ENCODE measurements at places on chromosomes 16 and 17.

DNA sequence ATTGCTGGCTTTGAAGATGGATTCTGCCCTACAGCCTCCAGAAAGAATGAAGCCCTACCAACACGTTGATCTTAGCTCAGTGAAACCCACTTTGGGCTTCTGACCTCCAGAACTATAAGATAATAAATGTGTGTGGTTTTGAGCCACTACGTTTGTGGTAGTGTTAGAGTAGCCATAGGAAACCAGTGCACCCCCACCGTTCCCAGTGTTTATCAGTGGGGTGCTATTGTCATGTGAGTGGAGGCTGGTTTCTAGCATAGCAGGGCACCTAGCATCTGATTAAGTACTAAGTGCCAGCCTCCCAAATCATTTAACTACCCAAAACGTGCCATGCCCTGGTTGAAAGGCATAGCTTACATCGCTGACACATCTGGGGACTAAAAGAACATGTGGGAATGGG lies 423.9 kb downstream of the UTP18 start:
- H3K36me3 ChIP-seq: no peaks in the 10 kb centered on the region
- DNase-seq: no peak
- H3K27me3 ChIP-seq: no peaks in the 10 kb centered on the region
- no peak overlapping the region for H3K27ac ChIP-seq
- no peak overlapping the region for H3K4me3 ChIP-seq

DNA sequence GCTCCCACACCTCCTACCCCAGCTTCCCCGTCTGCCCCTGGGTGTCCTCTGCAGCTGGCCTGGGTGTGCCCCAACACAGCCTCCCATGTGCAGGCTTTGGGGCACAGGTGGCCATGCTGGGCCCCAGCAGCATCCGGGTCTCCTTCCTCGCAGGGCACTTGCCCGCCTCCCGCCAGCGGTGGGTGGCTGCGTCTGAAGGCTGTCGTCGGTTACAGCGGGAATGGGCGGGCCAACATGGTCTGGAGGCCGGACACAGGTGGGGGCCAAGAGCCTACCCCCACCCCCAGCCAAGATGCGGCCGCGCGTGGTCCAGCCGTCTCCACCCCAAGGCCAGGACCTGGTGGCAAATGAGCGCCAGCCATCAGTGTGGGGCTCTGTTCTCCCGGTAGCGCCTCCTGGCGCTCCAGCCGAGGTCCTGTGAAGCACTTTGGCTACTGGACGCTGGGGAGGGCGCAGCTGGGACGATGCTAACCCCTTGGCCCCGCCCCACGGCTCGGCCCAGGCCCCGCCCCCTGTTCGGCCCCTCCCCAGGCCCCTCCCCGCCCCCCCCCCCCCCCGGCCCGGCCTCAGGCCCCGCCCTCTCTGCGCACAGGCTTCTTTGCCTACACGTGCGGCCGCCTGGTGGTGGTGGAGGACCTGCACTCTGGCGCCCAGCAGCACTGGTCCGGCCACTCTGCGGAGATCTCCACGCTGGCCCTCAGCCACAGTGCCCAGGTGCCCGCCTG lies 7.3 kb upstream of the RHOT2 start:
- no peaks in the 10 kb centered on the region for H3K27me3 ChIP-seq
- H3K36me3 ChIP-seq: no peaks in the 10 kb centered on the region
- peaks cover 16% of the 10 kb centered on the region for H3K4me1 ChIP-seq
- no peak overlapping the region for H3K27ac ChIP-seq

DNA sequence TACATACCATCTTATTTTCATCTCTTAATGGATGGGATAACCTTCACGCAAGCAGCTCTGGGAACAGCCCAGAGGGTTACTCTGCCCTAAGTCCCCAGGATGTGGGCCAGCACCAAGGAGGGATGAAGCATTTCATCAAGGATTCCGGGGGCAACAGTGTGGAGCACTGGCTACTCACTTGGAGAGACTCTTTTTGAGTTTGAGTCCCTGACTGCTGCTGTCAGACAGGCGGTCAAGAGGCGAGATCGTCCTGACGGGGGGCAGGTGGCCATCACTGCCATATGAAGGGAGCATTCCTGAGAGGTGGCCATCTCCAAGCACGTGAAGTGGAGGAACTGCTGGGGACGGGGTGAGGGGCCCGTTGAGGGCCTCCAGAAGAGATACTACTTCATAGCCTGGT lies 18.1 kb upstream of the FOXJ1 start:
- H3K4me3 ChIP-seq: no peak overlapping the region
- no peaks in the 10 kb centered on the region for H3K27me3 ChIP-seq
- no peak for DNase-seq
- H3K27ac ChIP-seq: no peak overlapping the region
- H3K36me3 ChIP-seq: peaks cover 65% of the 10 kb centered on the region

DNA sequence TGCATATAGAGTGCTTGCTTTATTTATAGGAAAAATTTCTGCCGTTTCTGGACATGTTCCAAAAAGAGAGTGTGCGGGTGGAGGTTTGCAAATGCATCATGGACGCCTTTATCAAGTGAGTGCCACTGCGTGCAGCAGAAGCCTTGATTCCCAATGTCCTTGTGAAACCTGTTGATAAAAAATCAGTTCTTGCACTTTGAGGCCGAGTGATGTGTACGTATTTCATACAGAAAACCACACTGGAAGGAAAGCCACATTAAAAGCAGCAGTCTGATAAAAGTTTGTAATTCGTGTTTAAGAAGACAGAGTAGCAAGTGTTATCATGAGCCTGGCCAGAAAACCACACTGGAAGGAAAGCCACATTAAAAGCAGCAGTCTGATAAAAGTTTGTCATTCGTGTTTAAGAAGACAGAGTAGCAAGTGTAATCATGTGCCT lies 78.0 kb downstream of the KNOP1 start:
- peaks cover 14% of the 10 kb centered on the region for H3K4me1 ChIP-seq
- H3K27me3 ChIP-seq: no peaks in the 10 kb centered on the region
- no peak overlapping the region for H3K4me3 ChIP-seq
- peak; percentile 74 for DNase-seq
- no peak overlapping the region for H3K27ac ChIP-seq

GRCh38 chr17:8892338-8892690 lies 24.8 kb upstream of the PIK3R6 start:
- DNase-seq: no peak
- no peaks in the 10 kb centered on the region for H3K27me3 ChIP-seq
- peak overlapping the region; percentile 4 for H3K27ac ChIP-seq
- peaks cover 35% of the 10 kb centered on the region for H3K4me1 ChIP-seq

DNA sequence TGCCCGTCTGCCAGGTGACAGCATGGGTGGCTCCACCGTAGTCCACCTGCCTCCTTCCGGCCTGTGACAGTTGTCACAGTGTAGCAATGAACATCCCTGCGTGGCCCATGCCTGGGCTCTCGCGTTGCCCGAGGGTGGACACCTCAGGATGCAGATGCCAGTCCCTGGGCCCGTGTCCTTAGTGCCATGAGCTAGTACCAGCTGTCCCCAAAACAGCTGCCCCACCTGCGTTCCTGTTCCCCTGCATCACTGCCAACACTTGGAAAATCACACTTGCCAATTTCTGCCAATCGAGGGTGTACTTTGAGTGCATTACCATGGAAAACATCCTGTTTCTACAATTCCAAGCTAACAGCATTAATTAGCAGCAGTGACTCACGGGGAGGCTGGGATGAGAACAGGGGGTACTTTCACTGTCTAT lies 9.0 kb upstream of the C16orf95 start:
- H3K27ac ChIP-seq: no peak overlapping the region
- peaks cover 22% of the 10 kb centered on the region for H3K36me3 ChIP-seq
- no peak overlapping the region for H3K4me3 ChIP-seq

DNA sequence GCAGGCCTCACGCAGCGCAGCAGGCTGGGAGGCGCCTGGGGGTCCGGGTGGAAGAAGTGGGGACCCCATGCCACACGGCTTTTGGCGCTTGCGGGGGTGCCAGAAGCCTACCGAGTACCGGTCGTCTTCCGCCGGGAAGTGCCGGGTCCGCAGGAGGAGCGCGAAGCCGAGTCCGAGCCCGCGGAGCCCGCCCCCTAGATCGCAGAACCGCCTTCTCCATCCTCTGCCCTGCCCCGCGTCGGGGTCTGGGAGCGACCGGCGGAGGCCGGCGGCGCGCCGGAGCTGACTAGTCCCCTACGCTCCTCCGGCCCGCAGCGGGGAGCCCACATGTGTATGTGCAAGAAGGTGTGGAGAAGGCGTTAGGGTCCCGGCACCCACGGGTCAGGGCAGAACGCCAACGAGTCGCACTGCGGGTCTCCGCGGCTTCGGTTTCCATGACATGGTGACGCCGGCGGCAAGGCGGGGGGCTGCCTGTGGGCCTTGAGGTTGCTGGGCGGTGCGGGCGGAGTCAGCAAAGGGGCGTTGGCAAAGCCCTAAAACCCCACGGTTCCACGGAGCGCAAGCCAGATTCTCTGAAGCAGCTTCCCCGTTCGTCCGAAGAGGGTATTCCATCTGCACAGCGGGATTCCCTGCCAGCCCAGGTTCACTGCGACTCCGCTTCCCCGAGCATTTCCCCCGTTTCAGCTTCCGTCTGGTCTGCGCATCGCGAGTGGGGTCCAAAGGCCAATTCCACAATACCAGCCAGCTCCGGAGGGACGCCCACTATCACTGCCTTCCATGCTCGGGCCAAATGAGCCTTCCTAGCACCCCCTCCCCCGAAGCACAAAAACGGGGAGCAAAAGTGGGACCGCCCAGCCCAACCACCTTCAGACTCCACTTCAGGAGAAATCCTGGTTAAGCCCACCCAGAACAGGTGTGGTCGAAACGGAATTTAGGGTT lies 2.3 kb upstream of the LHX1 start:
- no peak overlapping the region for H3K27ac ChIP-seq
- peaks cover 84% of the 10 kb centered on the region for H3K4me1 ChIP-seq
- H3K4me3 ChIP-seq: peak overlapping the region; percentile 7
- no peaks in the 10 kb centered on the region for H3K36me3 ChIP-seq
- H3K27me3 ChIP-seq: peaks cover 99% of the 10 kb centered on the region
- DNase-seq: no peak

DNA sequence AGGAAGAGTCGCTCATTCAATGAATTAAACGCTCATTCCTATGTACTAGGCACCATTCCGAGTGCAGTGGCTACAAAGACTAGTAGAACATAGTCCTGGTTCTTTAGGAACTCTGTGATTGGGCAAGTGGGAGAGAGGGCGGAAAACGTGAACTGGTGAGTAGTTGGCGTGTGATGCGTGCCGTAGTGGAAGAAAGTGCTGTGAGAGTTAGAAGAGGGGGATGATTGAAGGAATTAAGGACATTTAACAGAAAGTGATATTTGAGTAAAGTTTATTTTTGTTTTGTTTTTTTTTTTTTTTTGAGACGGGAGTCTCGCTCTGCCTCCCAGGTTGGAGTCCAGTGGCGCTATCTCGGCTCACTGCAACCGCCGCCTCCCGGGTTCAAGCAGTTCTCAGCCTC lies 7.9 kb upstream of the SLFN14 start:
- H3K27ac ChIP-seq: no peak overlapping the region
- H3K4me1 ChIP-seq: peaks cover 32% of the 10 kb centered on the region

DNA sequence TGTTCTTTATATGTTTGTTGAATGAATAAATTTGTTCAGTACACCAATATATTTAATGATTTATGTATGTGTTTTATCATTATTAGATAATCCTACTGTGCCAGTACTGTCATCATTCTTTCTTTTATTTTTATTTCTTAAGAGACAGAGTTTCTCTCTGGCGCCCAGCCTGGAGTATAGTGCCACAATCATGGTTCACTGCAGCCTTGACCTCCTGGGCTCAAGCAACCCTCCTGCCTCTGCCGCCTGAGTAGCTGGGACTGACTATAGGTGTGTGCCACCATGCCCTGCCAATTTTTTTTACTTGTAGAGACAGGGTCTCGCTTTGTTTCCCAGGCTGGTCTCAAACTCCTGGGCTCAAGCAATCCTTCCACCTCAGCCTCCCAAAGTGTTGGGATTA lies 41.8 kb downstream of the PAFAH1B1 start:
- no peak overlapping the region for H3K4me3 ChIP-seq
- DNase-seq: no peak
- H3K4me1 ChIP-seq: peaks cover 22% of the 10 kb centered on the region
- peaks cover 35% of the 10 kb centered on the region for H3K36me3 ChIP-seq
- no peak overlapping the region for H3K27ac ChIP-seq

DNA sequence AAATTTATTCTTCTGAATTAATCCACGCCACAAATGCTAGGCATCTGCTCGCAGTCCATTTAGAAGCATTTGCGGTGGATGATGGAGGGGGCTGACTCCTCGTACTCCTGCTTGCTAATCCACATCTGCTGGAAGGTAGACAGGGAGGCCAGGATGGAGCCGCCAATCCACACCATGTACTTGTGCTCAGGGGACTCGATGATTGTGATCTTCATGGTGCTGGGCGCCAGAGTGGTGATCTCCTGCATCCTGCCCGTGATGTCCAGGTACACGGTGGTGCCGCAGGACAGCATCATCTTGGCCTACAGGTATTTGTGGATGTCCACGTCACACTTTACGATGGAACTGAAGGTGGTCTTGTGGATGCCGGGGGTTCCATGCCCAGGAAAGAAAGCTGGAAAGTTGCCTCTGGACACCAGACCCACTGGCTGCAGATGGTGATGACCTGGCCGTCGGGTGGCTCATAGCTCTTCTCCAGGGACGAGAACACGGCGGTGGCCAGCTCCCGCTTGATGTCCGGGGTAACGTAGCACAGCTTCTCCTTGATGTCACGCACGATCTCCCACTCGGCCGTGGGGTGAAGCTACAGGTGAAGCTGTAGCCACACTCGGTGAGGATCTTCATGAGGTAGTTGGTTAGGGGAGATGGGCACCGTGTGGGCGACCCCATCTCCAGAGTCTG lies 7.5 kb upstream of the HEATR3 start:
- no peaks in the 10 kb centered on the region for H3K4me1 ChIP-seq
- H3K27ac ChIP-seq: no peak overlapping the region
- no peaks in the 10 kb centered on the region for H3K36me3 ChIP-seq
- DNase-seq: no peak

GRCh38 chr17:73465953-73466230 lies 154.1 kb upstream of the CDC42EP4 start:
- H3K27ac ChIP-seq: no peak overlapping the region
- no peaks in the 10 kb centered on the region for H3K36me3 ChIP-seq
- no peaks in the 10 kb centered on the region for H3K27me3 ChIP-seq
- no peak for DNase-seq
- no peaks in the 10 kb centered on the region for H3K4me1 ChIP-seq

DNA sequence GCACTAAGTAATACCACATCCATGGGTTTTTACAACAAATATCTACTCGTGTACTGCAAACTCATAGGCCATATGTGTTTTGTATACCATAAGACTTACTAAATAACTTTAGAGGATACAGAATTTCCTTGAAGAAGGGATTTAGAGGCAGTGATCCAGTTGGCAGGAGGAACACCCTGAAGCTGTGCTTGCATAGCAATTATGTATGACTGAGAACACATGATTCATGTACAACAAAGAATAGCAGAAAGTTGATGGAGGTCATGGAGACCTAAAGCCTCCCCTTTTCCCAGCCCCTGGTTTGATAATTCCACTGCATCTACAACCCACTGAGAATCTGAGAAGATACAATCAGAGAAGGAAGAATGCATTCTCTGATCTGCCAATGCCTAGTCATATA lies 83.8 kb upstream of the PMFBP1 start:
- no peak overlapping the region for H3K4me3 ChIP-seq
- DNase-seq: no peak
- H3K4me1 ChIP-seq: no peaks in the 10 kb centered on the region
- no peak overlapping the region for H3K27ac ChIP-seq

Measured in CD4-positive, alpha-beta T cell (primary cell).